Thoracic aorta (tissue), 2 donors: ENCODE measurements at places on chromosomes 3 and 15. TPM values are rescaled to one million over a fixed set of nuclear protein-coding genes. Genes with fewer than 3 reads are reported as not detected.

TMEM212 gene
- total RNA-seq = not detected

PIK3CB gene
- total RNA-seq = 20.6 TPM

GUCA1C gene
- not detected for total RNA-seq

CP gene
- total RNA-seq = 58.1 TPM

CCK gene
- not detected for total RNA-seq

MAGEL2 gene
- total RNA-seq = 0.56 TPM

WDR5B gene
- total RNA-seq = 3.8 TPM
